ENCODE measurements at places on chromosomes 7 and 10. TPM values are rescaled to one million over a fixed set of nuclear protein-coding genes. Genes with fewer than 3 reads are reported as not detected.

Gene SLC26A4
- 0.51 TPM for total RNA-seq

Gene CLDN3
- total RNA-seq = not detected

Gene MRPS24
- 90.7 TPM for total RNA-seq

Gene PRR15
- 0.73 TPM for total RNA-seq

Gene LFNG
- total RNA-seq = 23.3 TPM

Gene ASB10
- not detected for total RNA-seq

Gene FZD8
- 28.0 TPM for total RNA-seq

Gene SDK1
- total RNA-seq = 5.4 TPM

Gene PRKCQ
- not detected for total RNA-seq

Gene PNLIP
- not detected for total RNA-seq

Gene PPRC1
- 42.0 TPM for total RNA-seq

Gene NYAP1
- 0.89 TPM for total RNA-seq

Gene PTF1A
- not detected for total RNA-seq

Gene INA
- total RNA-seq = 2.5 TPM

Gene GATA3
- total RNA-seq = not detected

Gene OR6B1
- total RNA-seq = not detected

Gene CXCL12
- total RNA-seq = 169 TPM

All from osteocyte (in vitro differentiated cells).